NCI-H446 (cell line): ENCODE measurements at places on chromosomes 3 and 15.

GRCh38 chr15:34721802-34722438 is 32.9 kb downstream of the GJD2 start:
- DNase-seq = peak; percentile 65

DNA sequence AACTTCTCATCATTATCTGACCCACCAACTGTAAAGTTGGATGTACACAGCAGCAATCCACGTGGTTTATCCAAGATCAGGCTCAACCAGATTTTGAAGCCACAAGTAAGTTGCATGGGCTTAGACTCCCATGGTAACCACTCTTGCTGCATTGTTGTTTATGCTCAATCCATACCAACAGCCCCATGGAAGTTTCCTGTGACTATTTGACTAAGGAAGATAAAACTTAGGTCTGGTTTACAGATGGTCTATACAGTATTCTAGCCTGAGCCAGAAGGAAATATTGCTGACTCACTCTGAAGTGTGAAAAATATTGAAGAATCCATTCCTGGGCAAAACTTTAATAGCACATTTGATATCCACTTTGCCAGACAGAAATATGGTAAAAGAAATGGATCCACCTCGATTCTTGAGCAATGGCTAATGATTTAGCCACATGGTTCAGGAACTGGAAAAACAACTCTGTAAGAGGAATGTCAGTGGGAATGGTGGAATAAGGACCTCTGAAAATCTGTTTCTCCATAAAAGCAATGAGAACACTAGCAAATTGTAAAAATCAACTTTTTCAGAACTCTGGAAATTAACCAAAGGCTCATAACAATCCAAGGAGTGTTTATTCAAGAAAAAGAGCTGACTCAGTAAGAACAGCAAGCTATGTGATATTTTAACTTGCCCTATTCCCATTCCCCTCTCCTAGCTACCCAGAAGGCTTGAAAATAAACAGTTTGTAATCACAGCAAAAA is 162.9 kb upstream of the STT3B start:
- no peak for DNase-seq

DNA sequence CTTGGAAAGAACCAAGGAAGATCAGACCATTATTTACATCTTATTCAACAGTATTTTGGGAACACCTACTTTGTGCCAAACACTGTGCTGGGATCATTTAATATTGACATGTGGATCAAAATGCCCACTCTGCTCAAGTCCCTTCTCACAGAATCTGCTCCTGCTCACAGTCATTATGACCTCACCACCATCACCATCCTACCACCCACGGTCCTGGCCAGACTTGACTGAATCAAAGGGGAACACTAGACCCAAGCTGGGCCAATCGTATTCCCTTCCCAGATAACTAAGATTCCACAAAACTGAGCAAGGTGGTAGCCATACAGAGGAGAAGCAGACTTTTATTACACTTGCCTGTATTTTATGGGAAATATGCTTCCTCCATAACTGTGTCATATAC is 3.4 kb upstream of the CEP152 start:
- no peak for DNase-seq

GRCh38 chr15:36608180-36608579 is 28.8 kb downstream of the CDIN1 start:
- no peak for DNase-seq

DNA sequence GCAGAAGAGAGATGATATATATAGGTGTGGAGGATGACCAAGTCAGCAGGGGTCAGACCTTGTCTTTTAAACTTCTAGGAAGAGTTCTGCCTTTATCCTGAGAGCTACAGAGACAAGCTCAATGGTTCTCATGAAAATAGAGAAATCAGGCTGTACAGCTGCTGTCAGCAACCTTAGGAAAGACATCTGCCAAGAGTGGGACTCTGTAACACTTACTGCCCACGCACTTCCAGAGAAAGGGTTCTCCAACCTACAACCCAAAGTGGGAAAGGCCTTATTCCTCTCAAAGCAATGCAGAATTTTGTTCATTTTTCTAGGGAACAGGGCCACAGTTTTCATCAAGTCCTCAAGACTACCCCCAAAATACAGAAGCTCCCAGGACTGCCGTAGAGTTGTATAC is 138.7 kb downstream of the STT3B start:
- no peak for DNase-seq
